ENCODE measurements at places on chromosomes 1 and 21.

DNA sequence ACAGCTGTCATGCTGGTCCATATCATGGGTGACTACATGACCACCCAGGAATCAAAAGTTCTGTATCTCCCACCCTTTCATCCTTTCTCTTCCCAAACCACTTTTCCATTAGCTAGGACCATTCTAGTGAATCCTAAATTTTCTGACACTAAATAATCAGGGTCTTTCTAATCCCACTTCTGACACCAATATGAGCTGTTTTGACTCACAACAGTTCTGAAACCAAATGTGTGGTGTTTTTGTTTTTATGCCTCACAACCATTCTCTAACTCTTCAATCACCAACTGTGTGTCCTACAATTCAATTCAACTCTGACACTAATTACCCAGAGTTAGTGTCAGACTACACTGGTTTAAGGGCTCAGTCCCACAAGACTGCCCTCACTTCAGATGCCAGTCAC, 63.9 kb downstream of the SMYD2 start:
- DNase-seq = no peak

DNA sequence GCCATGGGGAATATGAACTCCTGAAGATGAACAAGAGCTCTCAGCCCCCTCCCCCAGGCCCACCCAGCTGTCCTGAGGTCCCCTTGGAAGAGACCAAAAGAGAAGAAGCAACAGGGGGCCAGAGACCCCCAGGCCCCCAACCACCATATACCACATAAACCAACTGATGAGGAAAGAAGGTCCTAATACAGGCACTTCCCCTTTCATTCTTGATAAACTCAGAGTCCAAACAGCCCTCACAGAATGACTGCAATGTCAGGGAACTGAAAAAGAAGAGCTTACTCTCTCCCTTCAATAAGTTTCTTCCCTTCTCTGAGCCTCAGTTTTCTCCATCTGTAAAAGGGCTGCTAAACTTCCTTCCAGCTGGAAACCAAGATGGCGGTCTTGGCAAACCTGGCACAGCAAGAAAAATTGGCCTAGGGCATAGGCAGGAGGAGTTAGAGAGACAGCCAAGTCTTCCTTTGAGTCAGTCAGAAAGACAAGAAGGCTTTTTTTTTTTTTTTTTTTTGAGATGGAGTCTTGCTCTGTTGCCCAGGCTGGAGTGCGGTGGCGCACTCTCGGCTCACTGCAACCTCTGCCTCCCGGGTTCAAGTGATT, 90.5 kb downstream of the VWA5B1 start:
- no peak for DNase-seq

GRCh38 chr1:166155108-166155507, 11.7 kb downstream of the FAM78B start:
- no peak for DNase-seq

- DNase-seq = no peak
Observed at GRCh38 chr1:167510881-167511280, 7.4 kb downstream of the CD247 start.

DNA sequence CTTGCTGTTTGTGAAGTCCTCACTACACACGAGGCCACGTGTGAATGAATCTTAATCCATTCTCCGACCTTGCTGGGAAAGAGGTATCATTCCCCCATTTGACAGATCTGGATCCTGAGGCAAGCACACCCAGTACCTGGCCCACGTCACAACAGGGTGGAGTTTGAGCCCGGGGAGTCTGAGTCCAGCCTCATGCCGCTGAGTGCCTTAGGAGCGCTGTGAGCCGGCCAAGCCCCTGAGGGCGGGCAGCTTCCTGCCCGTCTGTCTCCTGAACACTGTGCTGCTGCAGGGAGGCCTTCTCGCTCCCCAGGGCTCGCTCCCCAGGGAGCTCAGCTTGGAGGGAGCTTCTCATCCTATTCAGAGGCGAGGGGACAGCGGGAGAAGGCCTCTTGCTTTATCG, 29.7 kb downstream of the SLC45A1 start:
- DNase-seq = no peak

GRCh38 chr1:7207875-7208646, 422.8 kb downstream of the CAMTA1 start:
- DNase-seq = peak; percentile 59

- DNase-seq = no peak
Observed at GRCh38 chr1:183417772-183418491, at the start of gene NMNAT2. TSS of gene NMNAT2 (minus strand) at chr1:183418380. CDS start at chr1:183418267, 113 bp downstream.

GRCh38 chr21:29647353-29647781, 292.4 kb downstream of the GRIK1 start:
- no peak for DNase-seq

DNA sequence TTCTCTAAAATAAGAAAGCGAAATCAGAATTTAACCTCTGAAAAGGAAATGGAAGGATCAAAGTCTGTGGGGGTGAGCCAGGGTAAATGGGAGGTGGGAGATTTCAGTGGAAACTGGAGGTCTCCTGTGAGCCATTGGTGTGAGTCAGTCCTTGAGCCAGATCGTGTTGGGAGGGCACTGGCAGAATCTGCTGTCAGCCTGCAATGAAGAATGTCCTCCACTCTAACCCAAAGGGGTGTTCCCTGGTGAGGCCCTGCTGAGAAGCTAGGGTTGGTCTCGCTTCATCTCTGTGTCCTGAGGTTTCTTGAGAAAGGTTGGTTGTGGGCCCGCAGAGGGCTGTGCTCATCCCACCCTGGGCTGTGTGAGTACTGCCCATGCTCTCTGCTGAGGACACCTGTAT, 2.4 kb downstream of the QSOX1 start:
- DNase-seq = no peak

DNA sequence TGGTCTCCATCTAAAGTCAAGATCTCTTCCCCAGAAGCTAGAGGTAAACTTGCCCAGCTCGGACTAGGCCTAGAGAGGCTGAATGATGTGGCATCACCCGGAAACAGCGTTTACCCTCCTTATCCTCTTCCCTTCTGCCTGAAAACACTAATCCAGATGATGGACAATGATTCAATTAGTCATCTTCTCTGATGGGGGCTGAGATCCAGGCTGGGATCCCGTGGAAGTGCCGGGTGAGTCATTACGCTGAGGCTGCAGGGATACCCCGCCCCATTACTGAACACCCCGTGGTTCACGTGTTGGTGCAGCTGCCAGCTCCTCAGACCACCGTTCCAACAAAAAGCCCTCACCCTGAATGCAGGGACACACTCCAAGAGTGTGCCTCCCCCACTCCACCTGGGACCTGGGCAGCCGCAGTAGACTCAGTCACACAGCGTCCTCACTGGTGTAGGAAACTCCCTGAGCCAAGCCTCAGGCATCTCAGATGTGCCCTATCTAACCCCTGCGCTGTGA, 2.0 kb downstream of the S100A6 start:
- peak; percentile 77 for DNase-seq

DNA sequence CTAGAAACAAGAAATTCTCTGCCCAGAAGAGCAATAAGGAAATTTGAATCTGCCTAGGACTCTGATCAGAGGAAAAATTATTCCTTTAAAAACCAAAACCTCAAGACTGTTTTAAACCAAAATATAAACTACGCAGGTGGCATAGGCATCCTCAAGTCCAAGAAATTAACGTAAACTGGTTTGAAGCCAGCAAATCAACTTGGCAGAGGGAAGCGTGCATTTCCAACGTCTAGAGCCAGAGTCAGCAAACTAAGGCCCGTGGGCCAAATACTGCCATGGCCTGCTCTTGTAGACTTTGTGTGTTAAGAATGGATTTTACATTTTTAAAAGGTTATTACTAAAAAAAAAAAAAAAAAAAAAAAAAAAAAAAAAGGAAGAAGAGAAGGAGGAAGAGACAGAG, 67.8 kb upstream of the VTCN1 start:
- DNase-seq = no peak

DNA sequence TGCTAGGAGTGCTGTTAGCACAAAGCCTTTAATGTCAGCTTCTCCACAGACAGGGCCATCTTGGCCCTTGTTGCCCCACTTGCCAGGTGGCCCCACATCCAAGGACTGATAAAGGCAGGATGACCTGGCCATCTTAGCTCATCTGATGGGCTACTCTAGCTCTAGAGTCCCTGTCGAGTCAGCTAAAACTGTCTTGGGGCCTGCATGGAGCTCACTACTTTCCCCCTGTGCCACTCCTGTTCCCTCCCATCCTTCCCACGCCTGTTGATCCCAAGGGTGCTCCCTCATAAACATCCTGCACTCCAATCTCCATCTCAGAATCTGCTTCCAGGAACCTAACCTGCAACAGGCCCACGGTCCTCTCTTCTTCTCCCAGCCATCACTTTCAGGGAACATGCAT, 652 bp upstream of the GPX7 start:
- no peak for DNase-seq

DNA sequence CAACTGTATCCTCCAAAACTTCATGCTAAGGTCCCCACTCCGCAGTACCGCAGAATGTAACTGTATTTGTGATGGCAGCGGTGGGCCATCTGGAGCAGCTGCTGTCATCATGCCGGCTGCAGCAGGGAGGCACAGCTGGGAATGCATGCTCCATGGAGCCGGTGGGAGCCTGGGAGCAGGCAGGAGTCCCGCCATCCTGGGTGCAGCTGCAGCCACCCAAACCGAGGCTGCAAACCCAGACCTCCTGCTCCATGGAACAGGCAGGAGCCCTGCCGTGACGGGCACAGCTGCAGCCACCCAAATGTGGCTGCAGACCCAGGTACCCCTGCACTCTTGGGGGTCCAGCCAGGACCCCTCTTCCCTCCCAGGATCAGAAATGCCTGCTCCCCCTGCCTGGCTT, 80.3 kb downstream of the SCMH1 start:
- DNase-seq = no peak

- DNase-seq = no peak
Observed at GRCh38 chr1:154416471-154417337, 11.6 kb downstream of the IL6R start.

DNA sequence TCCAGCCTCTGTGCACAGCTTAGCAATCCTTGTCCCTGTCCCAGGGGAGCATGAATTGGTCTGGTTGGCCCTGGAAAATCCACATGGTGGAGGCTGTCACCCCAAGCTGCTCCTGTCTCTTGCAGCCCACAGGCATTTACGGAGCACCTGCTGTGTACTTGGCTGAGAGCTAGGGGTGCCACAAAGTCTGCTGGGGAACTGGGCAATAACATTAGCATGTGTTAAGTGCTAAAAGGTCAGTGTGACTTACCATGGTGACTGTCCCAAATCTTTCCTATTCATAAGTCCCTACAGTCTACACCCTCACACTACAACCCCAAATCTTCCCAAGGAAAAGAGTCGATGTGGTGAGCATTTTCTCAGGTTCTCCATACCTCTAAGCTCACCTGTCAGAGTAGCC, 53.6 kb upstream of the ARTN start:
- DNase-seq = no peak

DNA sequence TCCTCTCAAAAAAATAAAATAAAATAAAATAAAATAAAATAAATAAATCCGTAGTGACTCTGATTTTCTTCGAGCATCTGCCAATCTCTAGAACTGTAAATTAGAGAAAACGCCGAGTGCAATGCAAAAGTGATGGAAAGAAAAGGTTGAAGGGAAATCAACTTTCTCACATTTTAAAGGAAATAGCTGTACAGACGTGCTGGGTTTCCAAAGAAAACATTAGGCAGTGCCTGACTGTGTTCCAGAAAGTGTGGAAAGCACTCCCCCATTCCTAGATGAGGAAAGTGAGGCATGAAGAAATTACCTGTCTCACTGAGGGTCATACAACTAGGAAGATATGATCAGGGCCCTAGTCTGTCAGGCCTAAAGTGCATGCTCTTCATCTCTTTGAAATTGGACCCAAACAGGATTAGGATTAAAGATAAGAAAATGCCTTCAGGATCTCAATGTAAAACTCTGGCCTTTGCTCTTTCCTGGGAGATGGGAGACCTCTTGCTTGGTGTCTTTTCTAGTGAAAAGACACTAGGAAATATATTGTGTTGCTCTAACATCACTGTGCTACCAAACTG, 1.8 kb upstream of the PTPN14 start:
- DNase-seq = no peak

- DNase-seq = no peak
Observed at GRCh38 chr1:240308096-240308495, 216.4 kb downstream of the FMN2 start.

DNA sequence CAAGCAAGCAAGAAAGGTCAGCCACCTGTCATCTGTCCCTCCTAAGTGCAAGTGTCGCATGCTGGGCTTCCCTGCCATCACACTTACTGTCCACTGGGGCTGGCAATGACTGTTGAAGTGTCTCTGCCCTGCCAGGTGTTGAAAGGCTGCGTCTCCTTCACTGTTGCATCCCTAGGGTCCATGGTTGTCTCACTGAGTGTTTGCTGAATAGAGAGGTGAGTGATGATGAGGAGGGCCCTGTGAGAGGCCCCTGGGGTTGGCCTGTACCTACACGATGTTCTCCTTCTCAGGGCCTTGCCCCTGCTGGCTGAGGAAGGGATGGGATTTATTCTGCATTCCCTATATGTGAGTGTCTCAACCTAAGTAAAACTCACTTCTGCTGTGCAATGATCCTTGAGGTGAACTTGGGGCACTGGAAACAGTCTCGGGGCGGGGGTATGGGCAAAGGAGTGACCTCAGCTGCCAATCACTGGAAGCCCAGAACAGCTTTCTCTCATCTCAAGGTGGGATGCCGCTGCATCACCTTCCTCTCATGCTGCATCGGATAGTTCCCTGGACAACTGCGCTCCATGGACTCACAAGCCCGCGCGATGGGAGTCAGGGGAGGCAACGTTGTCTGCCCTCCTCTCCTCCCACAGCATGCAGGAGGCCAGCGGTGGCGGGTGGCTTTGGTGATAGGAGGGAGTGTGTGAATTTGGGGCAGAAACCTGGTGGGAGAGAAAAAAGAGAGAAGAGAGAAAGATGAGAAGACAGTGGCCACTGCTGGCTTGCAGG, 35.8 kb upstream of the SOX13 start:
- DNase-seq = no peak

- no peak for DNase-seq
Observed at GRCh38 chr1:66396212-66396890, 137.6 kb upstream of the SGIP1 start.

- DNase-seq = no peak
Observed at GRCh38 chr1:74197255-74197654, 721 bp downstream of the LRRIQ3 start.

- DNase-seq = no peak
Observed at GRCh38 chr1:110309139-110309538, 30.0 kb upstream of the RBM15 start.

DNA sequence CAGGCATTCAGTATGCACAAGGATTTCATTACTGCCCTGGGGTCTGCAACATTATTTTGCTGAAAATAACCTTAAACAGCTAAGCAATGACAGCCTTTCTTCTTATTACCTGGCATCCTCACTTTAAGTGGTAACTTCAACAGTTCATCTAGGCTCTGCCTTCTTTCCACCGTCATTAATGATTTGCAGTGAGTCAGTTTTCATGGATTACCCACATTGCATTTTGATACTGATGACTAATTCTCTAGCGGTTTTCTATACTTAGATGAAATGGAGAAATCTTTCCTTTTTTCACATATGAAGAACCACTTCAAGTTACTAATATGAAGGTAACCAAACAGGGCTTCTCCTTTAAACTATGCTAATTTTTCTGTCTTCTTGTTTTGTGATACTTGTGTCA, 226.9 kb upstream of the TMPRSS15 start:
- DNase-seq = no peak

GRCh38 chr1:107162745-107163144, 21.9 kb downstream of the NTNG1 start:
- no peak for DNase-seq
